ENCODE measurements at places on chromosomes 11 and 22.
A peak's percentile ranks its signal among the peaks of the same experiment; 100 is the strongest.

- DNase-seq: no peak
These were observed 42.1 kb upstream of the MYEOV start for GRCh38 chr11:69251639-69252489.

GRCh38 chr11:23866641-23867040 is 630.2 kb upstream of the LUZP2 start:
- no peak for DNase-seq

DNA sequence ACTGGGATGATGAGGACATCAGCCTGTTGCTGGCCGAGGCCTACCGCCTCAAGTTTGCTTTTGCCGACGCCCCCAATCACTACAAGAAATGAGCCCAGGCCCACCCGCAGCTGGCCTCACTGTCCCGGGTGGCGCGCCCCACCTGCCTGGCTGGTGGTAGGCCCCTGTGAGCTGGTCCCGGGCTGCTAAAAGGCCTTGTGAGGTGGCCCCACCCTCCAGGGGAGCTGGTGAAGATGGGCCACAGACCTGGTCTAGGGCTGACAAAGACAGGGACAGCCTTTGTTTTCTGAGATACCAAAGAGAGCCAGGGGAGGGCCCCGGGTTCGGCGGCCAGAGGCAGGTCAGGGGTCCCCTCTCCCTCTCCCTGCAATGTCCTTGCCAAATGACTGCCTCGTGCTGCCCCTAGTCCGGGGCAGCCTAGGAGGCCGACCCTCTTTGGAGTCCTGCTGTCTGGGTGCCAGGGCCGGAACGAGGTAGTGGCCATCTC is 411.1 kb downstream of the TBC1D22A start:
- no peak for DNase-seq

DNA sequence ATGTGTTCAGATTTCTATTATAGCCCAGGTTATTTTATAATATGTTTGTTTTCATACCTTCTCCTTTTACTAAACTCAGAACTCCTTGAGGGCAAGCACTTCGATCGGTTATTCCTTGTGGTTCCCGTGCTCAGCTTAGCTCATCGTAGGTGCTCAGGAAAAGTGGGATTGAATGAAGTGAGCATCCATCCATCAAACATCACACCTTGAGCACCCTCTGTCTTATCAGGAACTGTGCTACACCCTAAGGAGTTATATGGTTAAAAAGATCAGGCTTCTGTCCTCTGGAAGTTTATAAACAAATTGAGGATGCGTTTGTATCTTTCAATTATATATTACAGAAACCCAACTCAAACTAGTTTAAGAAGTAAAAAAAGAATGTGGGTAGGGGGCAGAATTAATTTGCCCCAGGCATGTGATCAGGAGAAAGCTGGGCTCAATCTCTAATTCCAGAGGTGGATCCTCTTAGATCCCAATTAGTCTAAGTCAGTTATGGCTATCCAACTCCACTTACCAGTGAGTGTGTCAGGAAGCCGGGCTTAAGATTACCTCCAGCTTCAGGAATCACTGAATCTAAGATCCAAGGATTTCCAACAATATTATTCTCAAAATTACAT is 59.9 kb upstream of the RRAS2 start:
- no peak for DNase-seq

DNA sequence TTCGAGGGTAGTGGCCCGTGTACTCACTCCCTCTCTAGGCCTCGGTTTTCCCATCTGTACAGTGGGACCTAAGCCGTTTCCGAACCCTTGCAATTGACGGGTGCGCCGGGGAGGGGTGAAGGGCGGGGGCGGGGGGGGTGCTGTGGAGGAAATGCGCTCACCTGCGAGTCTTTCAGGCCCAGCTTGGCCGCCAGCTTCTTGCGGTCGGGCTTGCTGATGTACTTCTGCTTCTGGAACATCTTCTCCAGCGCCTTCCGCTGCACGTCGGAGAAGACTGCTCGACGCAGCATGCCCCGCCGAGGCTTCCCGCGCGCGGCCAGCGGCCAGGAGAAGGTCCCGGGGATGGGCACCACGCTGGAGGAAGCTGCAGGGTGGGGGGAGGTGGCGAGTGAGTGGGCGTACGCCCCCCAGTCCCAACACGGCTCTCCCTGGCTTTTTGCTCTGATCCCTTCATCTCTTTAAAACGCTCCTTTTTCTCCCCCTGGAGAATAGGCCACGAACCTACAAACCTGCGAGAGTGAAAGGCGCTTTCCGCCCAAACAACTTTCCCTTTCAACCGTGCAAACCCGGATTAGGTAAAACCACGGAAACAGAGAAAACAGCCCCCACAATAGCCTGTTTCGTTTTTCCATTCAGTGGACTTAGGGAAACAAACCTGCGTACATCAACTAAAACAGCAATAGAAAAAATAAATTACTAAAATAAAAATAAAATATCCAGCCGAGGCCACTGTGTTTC is 3.2 kb downstream of the DBX1 start:
- DNase-seq: peak; percentile 11

GRCh38 chr22:20840646-20841371 is 17.8 kb downstream of the PI4KA start:
- DNase-seq: peak; percentile 51

All from Jurkat, Clone E6-1 (cell line).